ENCODE measurements at places on chromosomes 3 and 15. TPM values are rescaled to one million over a fixed set of nuclear protein-coding genes. Genes with fewer than 3 reads are reported as not detected.

NOX5 gene
- not detected for total RNA-seq

BDH1 gene
- total RNA-seq: 28.7 TPM

DNA sequence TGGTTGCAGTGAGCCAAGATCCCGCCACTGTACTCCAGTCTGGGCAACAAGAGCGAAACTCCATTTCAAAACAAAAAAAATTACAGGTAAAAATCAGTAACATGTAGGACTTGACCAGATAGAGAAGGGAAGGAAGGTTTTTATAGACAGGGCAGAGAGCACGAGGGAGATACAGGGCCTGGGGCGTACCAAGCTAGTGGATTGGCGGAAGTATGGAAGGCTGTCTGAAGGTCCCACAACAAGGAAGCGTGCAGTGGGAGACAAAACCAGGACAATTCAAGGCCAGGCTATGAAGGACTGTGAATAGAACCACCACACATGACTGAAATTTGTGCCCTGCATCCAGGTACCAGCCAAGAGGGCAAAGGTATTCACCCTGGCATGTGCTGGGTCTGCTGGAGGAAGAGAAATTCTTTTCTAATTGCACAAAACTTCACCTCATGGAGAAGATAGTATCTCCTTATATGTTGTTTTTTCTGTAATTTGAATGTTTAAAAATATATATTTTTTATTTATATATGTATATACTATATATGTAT is 33.0 kb upstream of the BCL2A1 start:
- DNase-seq: no peak

DNA sequence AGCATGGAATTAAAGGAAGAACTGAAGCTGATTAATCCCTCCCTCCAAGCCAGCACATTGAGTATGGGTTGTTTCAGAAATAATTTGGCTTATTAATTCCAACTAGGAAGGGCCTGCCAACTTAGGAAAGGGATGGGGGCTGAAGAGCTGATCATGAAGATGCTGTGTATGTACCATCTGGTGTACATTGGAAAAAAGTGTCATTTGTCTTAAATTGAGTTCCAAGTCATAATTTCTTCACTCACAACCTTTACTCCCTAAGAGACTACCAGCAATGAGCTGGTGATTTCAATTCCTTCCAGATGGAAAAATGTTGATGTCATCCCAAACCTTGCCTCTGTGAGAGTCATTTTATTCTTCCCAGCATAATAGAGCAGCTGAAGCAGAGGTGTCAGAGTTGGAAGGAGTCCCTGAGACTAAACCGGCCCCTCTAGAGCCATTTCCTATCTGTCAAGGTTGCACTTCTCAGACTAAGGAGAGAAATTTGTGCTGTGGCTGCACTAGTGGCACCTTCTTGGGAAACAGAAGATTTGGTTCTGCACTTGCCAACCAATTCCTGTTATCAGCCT is 79.4 kb downstream of the GTPBP8 start:
- no peak for DNase-seq

GRCh38 chr3:38127611-38128302 is 9.2 kb downstream of the ACAA1 start:
- no peak for DNase-seq
